Inflammatory macrophage treated with lipopolysaccharide for 1 hour (primary cell): ENCODE measurements at places on chromosomes 6 and 20.

- no peak for DNase-seq
These were observed 61.0 kb downstream of the FAM50B start for GRCh38 chr6:3910106-3910663.

GRCh38 chr20:38815446-38815845 lies 9.9 kb downstream of the PPP1R16B start:
- no peak for DNase-seq

GRCh38 chr6:107634324-107635056 lies 144.6 kb downstream of the SOBP start:
- DNase-seq, result no peak

- no peak for DNase-seq
These were observed 108.1 kb upstream of the DUSP22 start for GRCh38 chr6:184161-184700.

- peak; percentile 13 for DNase-seq
These were observed 11.2 kb downstream of the SLC35A1 start for GRCh38 chr6:87483929-87484328.

DNA sequence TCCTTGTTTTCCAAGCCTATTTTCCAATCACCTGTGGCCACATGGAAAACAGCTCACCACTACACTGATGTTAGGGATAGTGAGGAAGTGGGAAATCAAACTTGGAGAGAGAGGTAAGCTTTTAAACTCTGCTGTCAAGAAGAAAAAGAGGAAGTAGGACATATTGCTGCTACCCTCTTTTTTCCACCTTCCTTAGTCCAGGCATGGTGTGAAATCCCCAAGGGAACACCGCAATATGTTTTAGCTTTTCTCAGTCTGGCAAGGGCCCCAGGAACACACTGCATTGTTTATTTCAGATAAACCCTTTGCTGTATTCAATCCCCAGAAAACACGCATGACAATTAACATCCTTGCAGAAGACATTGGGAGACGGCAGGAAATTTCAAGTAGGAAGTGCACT lies 61.3 kb downstream of the HS3ST5 start:
- DNase-seq, result no peak

- DNase-seq, result no peak
These were observed 77.6 kb downstream of the PHACTR2 start for GRCh38 chr6:143755301-143755744.

- DNase-seq, result no peak
These were observed 209.9 kb upstream of the PRND start for GRCh38 chr20:4511776-4512175.

- no peak for DNase-seq
These were observed 2.2 kb downstream of the ANKS1A start for GRCh38 chr6:34891296-34891695.

- no peak for DNase-seq
These were observed 39.2 kb downstream of the CCN2 start for GRCh38 chr6:131911951-131912350.

DNA sequence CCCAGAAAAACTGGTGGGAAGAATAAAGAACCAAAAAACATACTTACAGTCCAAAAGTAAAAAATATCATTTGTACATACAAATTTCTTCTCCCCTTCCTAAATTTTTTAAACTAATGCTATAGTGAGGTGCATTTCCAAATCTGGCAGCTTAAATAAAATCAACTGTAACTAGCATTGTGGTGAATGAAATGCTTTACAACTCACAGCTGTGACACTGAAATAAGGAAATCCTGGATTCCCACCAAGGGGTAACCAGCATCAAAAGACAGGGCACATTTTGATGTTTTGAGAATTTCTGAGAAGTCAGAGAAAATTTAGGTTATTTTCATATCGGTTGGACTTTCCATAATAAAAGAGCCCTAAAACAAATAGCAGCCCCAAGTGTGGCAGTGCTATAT lies 27.3 kb downstream of the BACH2 start:
- DNase-seq, result no peak

GRCh38 chr6:13488896-13489237 lies 1.5 kb upstream of the GFOD1 start:
- DNase-seq, result no peak

GRCh38 chr6:145139140-145139850 lies 596.0 kb downstream of the EPM2A start:
- peak; percentile 52 for DNase-seq

GRCh38 chr20:58086763-58087561 lies 141.5 kb downstream of the ANKRD60 start:
- peak; percentile 32 for DNase-seq

DNA sequence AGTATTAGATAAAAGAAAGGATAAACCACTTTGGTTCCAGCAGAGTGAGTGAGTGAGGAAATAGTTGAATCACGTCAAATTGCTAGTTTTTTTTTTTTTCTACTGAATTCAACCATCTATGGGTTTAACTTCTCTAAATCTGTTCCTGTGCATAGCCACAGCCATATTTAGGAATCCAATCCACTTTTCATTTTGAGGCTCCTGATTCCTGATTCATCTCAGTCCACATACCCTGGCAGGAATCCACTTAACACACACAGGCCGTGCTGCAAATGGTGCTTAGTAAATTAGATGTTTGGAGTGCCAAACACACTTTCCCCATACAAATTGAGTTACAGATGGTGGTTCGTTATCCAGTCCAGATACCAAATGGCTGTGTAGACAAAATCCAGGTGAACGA lies 220.3 kb downstream of the ALDH8A1 start:
- no peak for DNase-seq

GRCh38 chr6:13282393-13283069 lies 45.8 kb downstream of the TBC1D7 start:
- DNase-seq, result no peak

DNA sequence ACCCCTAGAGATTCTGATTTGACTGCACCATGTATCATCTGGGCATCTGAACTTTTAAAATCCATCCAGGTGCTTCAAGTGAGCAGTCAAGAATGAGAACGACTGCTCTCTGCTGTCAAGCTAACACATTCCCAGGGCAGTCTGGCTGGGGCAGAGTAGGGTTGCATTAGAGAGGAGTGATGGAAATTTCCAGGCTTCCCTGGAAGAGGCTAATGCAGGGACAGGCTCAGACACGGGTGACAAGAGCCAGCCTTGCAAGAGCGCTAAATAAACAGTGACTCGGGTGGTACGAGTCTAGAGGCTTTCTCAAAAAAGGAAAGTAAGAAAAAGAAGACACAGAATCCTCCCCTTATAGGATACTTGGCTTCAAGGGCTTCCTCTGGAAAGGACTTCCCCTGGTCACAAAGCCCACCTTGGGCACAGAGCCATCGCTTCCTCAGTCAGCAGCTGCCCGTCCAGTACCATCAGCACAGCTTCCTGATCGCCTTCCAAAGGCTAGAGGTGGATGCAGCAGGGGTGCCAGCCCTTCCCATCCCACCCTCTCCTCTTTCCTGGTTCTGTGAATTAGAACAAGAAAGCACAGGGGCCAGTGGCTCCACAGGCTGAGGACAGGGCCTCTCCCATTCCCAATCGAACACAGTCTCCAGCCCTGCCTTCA lies 177.4 kb upstream of the RREB1 start:
- no peak for DNase-seq

GRCh38 chr6:144305985-144306384 lies 20.9 kb downstream of the UTRN start:
- no peak for DNase-seq

DNA sequence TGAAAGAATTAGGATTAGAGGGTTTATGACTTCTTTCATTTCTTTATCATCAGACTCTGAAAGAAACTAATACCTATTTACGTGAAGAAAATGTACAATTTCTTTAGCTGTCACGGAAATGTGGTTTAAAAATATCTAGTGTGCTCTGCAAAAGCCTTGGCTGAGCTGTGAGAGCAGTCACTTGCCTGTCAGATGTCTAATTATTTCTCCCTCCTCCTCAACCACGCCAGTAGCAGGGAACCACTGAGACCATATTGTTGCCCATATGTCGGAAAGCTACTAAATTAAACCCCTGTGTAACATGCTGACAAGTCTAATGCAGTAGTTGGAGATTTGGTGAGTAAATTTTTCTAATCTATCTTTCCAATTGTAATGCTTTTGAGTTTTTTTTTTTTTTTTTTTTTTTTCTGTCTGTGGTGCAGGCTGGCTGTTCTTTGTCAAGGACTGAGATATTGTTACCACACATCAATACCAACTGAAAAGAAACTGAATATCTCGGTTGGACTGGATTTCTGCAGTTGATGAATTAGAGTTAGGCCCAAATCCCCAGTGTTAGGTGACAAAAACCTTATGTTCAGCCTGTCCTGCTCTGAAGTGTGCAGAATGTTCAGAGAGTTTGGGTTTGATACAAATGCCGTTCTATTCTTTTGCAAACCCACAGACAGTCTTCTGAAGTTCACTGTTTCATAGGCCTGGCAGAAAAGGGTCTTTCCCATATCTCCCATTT lies 302.9 kb upstream of the SYNCRIP start:
- DNase-seq, result no peak

GRCh38 chr6:46218457-46218856 lies 47.7 kb upstream of the ENPP5 start:
- DNase-seq, result no peak

DNA sequence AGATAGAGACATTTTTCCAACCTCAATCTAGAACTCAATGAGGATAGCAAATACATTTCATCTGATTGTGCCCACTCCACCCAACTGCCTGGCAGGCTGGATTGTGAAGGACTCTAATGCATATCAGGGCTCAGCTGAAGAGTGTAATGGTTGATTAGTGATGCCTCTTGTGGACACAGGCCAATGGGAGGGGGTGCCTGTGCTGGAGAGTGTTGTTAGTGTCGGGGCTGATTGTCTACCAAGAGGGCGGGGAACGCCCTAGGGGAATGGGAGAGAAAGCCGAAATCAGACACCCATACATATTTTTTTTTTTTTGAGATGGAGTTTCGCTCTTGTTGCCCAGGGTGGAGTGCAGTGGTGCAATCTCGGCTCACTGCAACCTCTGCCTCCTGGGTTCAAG lies 103.7 kb upstream of the SALL4 start:
- DNase-seq, result no peak

DNA sequence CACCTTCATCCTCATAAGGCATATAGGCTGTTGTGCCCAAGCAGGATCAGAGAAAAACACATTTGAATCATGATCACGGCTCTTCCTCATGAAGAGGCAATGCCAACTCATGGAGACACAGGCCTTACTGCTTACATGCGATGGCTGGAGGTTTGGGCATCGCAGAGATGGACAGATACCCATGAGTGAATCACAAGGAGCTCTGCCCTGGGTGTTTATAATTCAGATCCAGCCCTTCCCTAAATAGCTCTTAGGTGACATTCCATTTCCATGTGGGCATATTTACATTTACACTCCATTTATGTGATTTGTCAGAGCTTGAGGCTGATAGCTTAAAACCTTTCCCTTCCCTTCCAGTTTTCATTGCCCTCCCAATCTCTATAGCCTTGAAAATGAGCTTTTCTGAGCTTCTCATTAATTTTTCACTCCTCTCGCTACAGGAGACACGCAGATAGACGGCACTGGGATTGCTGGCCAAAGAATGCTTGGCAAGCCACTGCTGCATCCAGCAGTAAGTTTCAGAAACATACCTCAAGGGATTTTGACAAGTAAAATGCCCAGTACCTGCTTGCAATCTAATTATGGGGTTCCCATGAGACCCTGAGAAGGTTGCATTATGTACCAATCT lies 249.1 kb downstream of the TBC1D7 start:
- DNase-seq, result no peak

GRCh38 chr6:142478117-142478516 lies 176.3 kb downstream of the ADGRG6 start:
- peak; percentile 43 for DNase-seq

GRCh38 chr6:12169377-12169776 lies 120.8 kb upstream of the EDN1 start:
- DNase-seq, result no peak

DNA sequence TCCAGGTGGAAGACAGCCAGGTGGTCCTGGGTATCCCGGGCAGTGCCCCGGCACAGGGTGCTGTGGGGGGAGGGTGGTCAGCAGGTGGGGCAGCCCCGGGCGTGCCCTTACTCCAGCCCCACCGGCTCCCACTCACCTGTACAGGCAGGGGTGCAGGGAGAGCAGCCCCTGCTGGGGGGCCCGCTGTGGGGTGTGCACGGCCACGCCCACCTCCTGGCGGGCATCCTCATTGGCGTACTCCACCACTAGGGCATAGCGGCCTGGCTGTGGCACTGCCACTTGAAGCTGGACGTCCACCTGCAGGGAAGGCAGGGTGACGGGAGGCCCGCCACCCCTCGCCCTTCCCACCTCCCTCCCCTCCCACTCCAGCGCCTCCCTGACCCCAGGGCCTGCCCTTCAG lies 29.6 kb downstream of the ADRM1 start:
- DNase-seq, result no peak

DNA sequence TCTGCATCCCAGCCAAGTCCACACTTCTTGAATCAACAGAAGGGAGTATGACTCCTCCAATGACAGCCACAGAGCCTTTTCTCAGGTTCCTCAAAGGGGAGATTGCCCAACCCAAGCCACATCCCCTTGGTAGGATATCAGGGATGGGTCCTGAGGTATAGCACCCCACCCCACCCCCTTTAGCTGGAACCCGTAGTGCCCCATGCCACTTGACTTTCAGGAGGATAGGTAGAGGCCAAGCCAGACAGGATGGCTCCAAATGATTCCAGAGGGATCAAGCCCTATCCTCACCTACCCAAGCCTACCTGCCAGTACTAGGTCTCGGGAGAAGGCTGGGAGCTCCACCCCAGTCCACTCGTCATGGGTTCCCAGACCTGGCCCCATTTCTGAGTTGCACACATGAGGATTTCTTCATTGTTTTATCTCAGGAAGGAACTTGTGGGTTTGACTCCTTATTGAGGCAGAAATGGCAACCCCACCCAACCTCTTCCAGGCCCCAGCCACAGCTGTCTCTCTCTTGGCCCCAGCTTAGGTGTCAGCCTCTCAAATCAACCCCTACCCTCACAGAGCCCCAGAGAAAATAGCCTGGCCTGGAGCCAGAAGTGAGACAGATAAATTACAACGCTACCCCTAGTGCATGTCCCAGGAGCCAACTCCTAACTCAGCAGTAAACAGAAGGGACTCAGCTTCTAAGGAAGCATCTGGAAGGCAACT lies 3.6 kb downstream of the CCND3 start:
- peak; percentile 59 for DNase-seq

DNA sequence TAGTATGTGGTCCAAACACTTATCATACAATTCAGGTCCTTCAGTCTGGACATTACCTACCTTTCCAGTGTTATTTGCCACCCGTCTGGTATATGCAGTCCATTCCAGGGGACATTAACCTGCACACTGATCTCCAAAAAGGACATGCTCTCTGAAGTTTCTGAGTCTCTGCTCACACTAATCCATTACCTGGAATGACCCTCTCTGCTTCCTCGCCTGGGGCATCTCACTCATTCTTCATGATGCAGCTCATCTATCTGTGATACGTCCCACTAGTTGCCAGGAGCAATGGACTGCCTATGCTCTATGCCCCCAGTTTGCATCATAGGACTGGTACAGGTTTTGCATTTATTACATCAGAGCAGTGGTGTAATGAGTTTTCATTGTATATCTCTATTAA lies 5.9 kb upstream of the TUBB2B start:
- no peak for DNase-seq

GRCh38 chr6:12148317-12148801 lies 136.2 kb downstream of the HIVEP1 start:
- DNase-seq, result no peak

GRCh38 chr6:137217801-137218472 lies 1.2 kb downstream of the IFNGR1 start:
- peak; percentile 77 for DNase-seq
